Right lobe of liver (tissue), 6 donors: ENCODE measurements at places on chromosomes 1 and 21.

GRCh38 chr1:20343149-20343937 lies 52.7 kb downstream of the VWA5B1 start:
- DNase-seq, result no peak

DNA sequence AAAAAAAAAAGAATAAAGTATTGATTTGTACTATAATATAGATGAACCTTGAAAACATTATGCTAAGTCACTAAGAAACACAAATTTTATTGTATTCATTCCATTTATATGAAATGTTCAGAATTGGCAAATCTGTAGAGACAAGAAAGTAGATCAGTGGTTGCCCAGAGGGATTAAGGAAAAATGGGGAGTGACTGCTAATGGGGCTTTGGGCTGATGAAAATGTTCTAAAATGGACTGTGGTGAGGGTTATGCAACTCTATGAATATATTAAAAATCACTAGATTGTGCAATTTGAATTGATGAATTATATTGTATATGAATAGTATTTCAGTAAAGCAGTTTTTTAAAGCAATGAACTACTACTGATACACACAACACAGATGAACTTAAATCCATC lies 10.0 kb downstream of the GDAP2 start:
- no peak for DNase-seq

DNA sequence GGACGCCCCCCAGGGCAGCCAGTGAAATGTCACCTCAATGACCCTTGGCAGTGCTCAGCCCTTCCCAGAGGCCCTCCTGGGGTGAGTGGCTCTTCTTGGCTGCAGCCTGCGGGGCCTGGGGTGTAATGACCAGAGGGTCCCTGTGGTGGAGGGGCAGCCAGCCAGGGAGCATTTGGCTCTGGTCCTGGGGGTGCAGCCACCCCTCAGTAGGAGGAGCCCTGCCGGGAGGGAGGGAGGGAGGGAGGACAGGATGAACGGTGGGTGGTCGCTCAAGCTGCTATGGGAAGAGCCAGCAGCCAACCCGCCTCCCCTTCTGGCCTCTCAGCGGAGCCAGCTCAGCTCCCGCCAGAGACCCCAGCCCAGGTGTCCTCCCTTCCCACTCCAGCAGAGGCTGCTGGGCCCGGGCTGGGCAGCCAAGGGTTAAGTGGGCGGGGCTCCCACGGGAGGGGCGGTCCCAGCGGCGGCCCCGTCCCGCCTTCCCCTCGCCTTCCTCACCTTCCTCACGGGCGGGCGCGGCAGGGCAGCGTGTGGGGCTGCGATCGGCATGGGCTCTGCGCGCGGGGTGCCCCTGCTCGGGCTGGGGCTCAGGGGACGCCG lies 9.0 kb upstream of the PLCH2 start:
- DNase-seq, result no peak

DNA sequence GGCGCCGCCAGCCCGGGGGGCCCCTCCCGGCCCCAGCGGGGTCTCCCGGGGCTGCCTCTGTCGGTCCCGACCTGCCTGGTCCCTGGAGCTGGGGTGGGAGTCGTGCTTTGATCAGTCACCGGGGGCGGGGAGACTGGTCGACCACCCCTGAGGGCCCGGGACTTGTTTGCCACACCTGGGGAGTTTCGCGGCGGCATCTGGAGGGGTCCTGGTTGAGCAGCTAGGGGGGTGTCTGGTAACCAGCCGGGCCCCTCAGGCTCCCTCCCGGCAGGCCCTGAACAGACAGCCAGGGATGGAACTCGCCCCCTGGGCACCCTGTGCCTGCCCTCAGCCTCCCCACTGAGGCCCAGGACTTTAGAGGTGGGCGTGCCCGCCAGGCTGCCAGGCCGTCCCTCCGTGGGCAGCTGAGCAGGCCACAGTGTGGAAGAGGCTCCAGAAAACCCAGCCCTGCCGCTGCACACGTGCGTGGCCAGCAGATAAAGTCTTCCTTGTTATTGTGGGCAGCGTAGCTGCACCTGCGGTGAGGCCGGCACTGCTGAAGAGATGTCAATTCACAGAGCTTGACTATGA lies 13.3 kb upstream of the SAMD11 start:
- peak; percentile 42 for DNase-seq

- DNase-seq, result no peak
Measured at GRCh38 chr1:66154394-66154793, 361.7 kb downstream of the PDE4B start.

GRCh38 chr1:172496678-172497077 lies 36.3 kb upstream of the SUCO start:
- no peak for DNase-seq

- DNase-seq, result no peak
Measured at GRCh38 chr1:1364266-1364665, 5.9 kb upstream of the MXRA8 start.

DNA sequence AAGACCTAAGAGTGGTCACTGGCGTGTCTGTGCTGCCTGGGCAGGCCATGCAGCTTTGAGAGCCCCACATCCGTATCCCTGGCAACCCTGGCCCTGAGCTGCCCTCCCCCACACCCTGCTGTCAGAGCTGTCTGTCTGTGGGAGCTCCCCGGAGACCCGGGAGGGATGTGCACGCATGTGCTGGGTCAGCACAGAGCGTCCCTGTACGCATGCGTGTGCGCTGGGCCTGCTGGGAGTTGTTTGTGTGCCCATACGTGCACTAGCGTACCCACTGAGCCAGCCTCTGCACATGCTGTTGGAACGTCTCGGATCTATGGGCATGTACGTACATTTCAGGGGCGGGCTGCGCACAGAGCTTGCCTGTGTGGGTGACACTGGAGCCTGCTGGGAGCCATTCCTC lies 89.3 kb downstream of the EPHB2 start:
- no peak for DNase-seq

GRCh38 chr1:221444346-221444745 lies 297.5 kb downstream of the DUSP10 start:
- no peak for DNase-seq

DNA sequence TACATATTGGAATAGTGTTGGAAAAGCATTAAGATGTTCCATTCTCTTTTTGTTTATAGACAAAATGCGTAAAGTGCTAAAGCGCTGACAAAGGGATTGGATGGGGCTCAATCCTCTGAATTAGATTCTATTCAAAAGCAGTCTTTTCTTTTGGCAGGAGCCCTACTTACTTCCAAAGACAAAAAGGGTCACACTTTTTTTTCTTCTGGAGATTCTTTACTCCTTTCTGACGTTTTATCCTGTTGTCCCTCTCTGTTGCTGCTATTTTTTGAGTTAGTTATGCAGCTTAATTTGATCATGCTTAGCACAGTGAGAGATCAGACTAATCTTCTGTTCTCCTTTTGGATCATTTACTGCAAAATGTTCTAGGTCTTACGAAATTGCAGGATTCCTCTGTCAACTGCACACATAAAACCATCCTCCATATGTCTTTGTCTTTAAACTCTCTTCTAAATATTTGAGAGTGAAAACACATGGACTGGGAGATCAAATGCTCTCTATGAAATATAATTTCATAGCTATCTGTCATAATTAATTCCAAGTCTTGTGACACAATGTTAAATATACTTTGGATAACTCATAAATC lies 656.4 kb upstream of the ADGRL2 start:
- DNase-seq, result no peak

GRCh38 chr1:184485751-184486723 lies 99.2 kb downstream of the C1orf21 start:
- DNase-seq, result no peak

DNA sequence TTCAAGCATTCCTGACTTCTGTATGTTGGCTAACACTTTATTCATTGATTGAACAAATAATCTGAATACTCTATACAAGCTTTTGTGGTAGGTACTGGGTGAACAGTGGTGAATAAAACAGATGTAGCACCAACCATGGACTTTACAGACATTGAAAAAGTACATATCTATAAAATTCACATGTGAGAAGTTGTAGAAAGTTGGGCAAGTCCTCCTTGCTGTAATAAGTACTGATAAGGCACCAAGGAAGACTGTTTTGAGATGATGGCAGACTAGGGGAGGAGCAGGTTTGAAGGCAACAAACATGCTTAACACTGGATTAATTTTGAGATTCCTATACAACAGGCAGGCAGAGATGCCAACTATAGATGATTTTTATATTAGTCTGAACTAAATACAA lies 42.4 kb downstream of the RNF2 start:
- no peak for DNase-seq

GRCh38 chr21:14244911-14245310 lies 29.0 kb downstream of the RBM11 start:
- DNase-seq, result no peak

GRCh38 chr1:36794460-36794859 lies 239.9 kb downstream of the GRIK3 start:
- no peak for DNase-seq

DNA sequence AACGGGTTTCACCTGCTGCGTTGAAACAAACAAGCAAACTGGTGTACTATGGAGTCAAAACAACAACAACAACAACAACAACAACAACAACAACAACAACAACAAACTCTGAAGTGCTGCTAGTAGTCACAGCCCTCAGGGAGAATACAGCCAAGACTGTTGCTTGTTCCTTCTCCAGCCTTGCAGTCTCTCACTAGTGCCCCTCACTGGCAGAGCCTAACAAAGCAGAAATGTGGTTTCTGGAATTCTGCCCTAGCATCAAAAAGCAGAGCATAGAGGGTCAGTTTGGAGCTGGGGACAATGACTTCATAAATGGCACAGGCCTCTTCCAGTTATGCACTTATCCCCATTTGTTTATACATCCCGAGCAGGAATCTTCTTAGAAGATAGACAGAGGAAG lies 187.4 kb downstream of the KCNK2 start:
- DNase-seq, result no peak

DNA sequence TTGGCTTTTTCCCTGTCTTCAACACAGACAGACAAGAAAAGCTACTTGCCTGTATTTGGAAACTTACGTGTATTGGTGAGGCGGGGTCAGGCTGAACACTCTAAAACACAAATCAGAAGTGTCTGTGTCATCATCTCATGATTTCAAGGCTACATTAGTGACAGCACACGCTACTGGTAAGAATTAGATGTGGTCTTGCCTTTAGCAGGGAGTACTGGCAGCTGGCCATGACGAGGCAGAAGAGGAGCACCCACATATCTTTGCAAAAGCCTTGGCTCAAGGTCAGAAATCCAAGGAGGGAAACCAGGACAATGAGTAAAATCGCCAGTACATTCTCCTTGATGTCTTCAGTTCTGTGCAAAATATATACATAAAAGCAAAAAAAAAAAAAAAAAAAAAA lies 77.7 kb downstream of the PCNX2 start:
- no peak for DNase-seq

GRCh38 chr1:195591917-195592672 lies 1016.1 kb downstream of the KCNT2 start:
- DNase-seq, result no peak

- peak; percentile 46 for DNase-seq
Measured at GRCh38 chr21:41641821-41642701, 124.8 kb downstream of the RIPK4 start.

GRCh38 chr1:159000070-159000409 lies 9.7 kb upstream of the IFI16 start:
- no peak for DNase-seq

- peak; percentile 36 for DNase-seq
Measured at GRCh38 chr1:150156868-150157603, 7.3 kb downstream of the PLEKHO1 start.

- DNase-seq, result no peak
Measured at GRCh38 chr21:15557925-15558324, 171.9 kb upstream of the USP25 start.

GRCh38 chr1:58031416-58031815 lies 515.1 kb downstream of the OMA1 start:
- DNase-seq, result no peak

DNA sequence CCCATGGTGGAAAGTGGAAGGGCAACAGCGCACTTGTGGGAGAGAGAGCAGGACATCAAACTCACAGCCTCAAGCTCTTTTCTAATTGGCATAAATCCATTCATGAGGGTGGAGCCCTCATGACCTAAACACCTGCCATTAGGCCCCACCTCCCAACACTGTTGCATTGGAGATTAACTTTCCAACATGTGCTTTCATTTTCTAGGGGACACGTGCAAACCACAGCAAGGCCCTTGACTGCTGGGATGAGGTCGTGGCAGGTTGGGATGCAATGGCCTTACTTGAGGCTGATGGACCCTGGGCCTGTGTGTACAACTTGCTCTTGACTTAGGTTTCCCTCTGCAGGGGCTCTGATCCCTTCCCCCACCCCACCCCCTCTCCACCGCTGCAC lies 35.9 kb upstream of the NEK2 start:
- no peak for DNase-seq

DNA sequence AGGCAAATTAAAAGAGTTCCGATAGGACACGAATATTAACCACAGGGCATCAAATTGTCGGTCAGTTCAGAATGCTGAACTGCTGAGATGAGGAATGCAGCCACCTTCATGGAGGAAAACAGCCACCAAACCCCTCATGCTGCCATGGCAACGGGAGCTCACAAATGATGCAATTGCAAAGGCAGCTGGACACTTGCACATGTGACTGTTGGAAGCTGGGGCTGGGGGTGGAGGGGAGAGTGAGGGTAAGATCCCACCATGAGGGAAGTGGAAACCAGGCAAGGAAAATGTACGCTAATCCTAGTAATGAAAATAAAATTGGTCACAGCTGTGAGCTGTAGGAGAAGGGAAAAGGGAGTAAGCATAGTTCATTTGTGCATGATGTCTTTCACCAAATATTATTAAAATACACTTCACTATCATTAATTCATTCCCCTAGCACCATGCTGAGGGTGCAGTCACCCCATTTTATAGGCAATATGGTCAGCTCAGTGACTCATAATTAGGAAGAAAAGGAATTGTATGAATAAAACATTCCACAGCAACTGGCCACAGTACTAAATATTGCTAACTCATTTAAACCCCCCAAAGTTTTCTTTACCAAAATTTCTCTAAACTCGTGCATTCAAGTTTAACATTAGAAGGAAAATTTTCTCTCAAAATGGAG lies 15.3 kb downstream of the BECN2 start:
- no peak for DNase-seq

DNA sequence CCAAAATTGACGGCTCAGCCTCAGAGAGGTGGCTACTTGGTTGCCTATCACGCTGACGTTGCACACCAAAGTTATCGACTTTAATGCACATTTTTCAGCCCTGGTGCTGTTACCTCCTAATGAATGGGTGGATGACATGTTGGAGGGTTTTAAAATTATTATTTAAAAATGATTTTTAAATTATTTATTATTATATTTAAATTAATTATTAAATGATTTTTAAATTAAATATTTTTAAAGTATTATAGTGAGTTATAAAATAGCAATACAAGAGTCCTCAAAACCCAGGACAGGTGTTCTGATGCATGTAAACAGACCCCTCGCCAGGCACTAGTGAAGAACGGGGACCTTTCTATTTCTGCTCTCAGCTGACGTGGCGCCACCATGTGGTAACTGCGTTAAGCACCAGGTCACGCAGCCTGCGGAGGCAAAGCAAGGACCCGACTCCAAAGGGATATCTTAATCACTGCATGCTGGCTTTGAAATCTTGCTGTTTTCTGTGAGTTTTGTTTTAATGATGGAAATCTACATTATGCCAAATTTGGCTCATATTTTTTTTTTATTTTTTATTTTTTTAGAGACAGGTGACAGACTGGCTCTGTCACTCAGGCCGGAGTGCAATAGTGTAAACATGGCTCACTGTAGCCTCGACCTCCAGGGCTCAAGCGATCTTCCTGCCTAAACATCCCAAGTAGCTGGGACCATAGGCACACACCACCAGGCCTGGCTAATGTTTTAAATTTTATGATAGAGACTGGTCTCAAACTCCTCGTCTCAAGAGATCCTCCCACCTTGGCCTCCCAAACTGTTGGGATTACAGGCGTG lies 22.6 kb downstream of the CASP9 start:
- DNase-seq, result peak; percentile 55
